ENCODE measurements at places on chromosomes 4 and X.

DNA sequence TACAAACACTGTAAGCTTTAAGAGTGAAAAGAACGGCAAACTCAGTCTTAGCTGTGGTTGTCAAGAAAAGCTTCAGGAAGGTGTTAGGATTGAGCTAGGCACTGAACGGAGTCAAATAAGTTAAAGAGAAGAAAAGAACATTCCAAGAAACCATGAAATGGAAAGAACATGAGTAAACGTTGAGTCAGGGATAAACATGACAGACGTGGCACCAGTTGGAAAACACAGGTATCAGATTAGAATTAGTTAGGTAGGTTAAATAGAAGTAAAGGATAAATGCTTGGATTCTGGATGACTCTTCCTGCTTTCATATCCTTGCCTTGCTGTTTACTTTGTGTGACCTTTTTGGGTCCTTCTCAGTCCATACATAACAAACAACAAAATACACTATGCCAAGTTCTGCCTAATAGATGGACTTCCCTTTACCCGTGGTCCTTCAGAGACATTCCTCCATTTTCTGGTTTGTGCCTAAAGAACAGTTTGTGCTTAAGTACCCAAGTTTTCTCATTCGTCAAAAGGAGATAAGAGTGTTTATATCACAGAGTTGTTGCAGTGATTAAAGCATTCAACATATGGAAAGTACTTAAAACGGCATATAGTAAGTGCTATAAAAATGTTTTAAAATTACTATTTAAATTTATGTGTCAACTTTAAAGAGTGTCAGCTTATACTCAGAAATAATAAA lies 446.9 kb downstream of the TMA16 start:
- DNase-seq, result no peak

DNA sequence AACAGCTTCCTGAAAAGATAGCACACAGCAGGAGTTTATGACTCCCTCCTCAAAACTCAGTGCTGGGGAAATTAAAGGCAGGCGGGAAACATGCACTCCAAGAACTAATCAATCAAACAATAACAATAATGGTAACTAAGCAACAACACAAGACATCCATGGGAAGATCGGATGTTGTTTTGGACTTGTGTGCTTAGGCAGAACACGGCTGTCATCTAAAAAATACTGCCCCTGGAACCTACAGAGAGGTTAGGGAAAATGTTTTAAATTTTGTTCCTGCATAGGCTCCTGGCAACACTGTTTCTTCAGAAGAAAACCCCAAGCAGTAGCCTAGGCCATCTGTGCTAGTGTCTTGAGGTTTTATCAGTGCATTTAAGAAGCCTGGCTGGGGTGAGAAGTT lies 1378.2 kb downstream of the STIM2 start:
- DNase-seq, result no peak

- no peak for DNase-seq
Measured at GRCh38 chr4:39470402-39470801, 11.5 kb downstream of the LIAS start.

DNA sequence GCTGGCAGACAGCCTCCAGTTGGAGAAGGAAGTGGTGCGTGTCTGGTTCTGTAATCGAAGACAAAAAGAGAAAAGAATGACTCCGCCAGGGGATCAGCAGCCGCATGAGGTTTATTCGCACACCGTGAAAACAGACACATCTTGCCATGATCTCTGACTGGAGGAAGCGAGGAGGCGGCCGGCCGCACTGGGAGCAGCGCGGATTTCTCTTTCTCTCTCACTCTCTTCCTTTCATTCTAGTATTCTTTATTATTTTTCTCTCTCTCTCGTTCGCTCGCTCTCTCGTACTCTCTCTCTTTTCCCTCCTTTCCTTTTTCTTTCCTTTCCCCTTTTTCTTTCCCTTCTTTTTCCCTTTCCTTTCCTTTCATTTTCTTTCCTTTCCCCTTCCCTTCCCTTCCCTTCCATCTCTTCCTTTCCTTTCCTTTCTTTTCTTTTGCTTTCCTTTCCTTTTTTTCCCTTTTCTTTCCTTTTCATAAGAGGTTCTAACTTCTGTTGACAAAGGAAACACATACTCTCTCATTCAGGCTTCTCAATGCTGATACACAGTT lies 1.2 kb downstream of the POU3F4 start:
- DNase-seq, result no peak

DNA sequence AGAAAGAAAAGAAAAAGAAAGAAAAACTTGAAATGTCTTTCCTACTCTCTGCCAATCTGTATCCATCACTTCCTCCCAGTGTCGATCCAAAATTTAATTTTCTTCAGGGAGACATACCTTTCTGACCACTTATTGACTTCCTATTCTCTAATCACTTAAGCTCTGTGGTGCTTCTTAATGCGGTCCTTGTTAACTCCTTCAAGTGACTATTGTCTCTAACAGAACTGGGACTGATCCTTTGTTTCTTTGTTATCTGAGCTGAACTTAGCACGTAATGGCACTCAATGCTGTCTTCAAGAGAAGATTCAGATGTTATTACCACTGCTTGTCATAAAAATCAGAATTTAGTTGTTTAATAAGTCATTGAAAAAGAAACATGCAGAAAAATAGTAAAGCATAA lies 31.2 kb downstream of the LARP7 start:
- no peak for DNase-seq

DNA sequence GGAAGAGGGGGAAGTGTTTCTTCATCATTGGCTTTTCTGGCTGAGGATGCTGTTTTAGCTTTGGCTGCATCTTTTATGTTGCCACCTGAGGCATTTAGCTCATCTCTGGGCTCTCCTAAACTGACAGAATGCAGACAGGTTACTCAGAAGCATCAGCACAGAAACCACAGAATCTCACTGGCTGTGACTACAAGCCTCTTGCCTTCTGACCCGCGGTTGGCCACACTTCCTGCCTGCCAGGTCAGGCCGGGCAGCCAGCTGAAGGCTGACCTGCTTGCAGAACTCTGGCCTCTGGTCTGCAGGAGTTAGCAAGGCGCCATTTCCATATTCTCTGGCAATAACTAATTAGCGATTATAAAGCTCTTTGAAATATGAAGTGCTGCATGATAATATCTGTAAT lies 366.5 kb downstream of the MID1IP1 start:
- DNase-seq, result no peak

GRCh38 chr4:1550122-1551070 lies 133.7 kb downstream of the FAM53A start:
- DNase-seq, result no peak

DNA sequence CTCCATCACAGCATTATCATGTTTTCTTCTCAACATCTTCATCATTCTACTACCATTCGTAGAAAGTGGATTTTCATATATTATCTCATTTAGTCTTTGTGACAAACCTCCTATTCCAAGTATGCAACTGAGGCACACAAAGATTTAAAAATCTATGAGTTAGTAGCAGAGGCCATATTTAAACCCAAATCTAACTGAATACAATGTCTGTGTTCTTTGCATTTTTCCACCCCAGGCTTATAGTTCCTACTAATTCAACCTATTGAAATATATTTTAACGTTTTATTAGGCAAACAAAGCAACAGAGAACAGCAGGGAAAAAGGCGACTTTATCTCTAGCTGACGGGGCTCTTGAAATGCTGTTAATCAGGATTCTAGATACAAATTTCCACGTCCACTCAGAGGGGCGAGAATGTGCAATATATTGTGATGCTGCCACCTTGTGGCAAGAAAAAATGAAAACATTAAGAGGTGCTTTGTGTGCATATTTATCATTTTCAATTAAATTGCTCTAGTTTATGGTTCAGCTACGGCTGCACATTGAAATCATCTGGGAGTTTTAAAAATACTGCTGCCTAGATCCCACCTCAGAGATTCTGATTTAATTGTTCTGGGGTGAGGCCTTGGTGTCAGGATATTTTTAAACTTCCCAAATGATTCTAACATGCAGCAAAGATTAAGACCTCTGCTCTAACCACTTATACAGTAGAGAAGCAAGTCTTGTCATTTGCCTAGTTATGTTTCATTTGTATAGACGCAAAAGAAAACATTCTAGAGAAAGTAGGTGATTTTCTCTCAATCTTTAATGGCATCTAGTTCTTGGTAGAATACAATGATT lies 315.9 kb downstream of the MAPK10 start:
- no peak for DNase-seq

GRCh38 chrX:53990171-53990570 lies 54.1 kb downstream of the PHF8 start:
- no peak for DNase-seq

GRCh38 chrX:16770970-16771482 lies 15.2 kb upstream of the TXLNG start:
- no peak for DNase-seq

GRCh38 chr4:83358410-83358809 lies 23.8 kb upstream of the HPSE start:
- DNase-seq, result no peak

DNA sequence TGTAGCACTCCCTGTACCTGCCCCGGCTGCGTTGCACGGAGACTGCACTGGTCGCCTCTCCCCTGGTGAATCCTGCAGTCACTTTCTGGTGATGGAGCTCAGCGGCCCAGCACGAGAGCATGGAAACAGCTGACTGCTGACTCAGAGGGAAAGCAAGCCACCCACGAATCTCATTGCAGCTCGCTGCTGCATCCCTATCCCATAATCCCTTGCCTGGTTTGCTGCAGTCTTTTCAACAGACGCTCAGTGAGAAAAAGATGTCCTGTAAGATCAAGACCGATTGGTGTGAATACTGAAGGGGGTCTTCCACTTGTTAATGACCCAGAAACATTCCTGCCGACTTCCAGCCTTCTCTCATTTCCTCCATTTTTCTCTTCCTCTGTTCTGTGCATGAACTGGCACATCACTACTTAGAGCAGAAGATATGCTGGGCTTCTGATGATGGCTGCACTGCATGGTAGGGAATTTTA lies 52.9 kb downstream of the TRIM2 start:
- DNase-seq, result no peak

DNA sequence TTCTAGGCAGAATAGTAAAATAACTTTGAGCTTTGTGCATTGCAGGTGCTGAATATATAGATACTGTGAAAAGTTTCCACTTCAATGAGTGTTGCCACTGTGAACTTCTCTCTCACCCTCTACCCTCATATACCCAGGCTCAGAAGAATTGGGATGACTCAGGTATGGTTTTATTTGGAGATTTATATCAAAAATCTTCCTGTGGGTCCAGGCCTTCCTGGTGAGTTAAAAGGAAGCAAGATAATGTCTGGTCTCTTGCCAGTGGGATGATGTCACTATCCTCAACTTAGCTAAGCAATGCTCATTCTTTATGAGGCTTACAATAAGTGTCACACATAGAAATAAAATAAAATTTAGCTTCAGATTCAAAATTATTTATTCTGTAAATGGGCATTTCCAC lies 153.3 kb upstream of the TENT5D start:
- no peak for DNase-seq

- DNase-seq, result no peak
Measured at GRCh38 chrX:64805683-64806082, 170.6 kb downstream of the ZC4H2 start.

DNA sequence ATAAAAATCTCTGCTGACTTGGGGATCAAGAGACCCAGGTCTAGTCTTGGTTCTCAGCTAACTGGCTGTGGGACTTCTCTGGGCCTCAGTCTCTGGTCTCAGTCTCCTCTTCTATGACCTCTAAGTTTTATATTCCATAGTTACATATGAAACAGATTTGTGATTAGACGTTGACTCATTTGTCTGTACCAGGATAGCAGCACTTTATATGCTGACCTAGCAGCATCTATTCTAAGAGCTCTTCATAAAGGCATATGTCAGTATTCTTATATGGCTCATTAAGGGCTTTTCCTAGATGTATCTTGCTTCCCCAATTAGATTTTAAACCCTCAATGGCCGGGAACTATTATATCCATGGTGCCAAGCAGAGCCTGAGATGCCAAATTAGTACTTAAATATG lies 12.7 kb downstream of the GRPR start:
- no peak for DNase-seq

GRCh38 chr4:152936446-152937335 lies 568 bp downstream of the FHDC1 start:
- DNase-seq, result no peak

- DNase-seq, result no peak
Measured at GRCh38 chr4:176874721-176875445, 82.2 kb upstream of the VEGFC start.

GRCh38 chrX:145549496-145549895 lies 268.1 kb upstream of the SLITRK2 start:
- no peak for DNase-seq

DNA sequence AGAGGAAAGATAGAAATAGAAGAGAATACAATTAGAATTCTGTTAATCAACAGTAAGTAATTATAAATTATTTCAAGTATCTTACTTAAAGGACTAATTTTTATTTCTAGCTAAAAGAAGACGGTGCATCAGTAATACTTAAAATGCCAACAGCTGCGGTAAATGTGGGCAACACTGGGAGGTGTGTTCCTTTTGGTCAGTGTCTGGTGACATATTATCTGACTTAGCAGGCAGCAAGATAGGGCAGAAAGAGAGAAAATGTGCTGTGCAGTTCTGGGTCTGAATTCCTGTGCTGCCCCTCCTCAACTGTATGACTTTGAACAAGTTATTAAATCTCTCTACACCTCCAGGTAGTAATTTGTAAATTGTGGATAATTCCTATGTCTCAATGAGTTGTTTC lies 120.6 kb downstream of the ZNF827 start:
- no peak for DNase-seq

DNA sequence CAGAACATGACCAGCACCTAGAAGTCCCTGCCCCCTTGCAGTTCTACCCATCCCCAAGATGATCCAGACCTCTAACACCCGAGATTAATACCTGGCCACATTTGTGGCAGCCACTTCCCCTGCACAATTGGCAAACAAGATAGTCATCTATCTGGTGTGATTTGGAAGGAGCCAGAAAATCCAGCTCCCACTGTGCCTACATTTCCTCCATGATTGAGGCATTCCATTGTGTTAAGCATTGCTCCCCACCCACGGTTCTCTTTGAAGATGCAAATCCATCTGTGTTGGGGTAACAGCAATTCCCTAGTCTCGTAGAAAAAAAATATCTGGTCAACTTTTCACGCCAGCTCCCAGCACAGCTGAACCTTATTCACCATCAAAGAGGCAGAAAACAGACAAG lies 405.0 kb downstream of the BCOR start:
- no peak for DNase-seq

DNA sequence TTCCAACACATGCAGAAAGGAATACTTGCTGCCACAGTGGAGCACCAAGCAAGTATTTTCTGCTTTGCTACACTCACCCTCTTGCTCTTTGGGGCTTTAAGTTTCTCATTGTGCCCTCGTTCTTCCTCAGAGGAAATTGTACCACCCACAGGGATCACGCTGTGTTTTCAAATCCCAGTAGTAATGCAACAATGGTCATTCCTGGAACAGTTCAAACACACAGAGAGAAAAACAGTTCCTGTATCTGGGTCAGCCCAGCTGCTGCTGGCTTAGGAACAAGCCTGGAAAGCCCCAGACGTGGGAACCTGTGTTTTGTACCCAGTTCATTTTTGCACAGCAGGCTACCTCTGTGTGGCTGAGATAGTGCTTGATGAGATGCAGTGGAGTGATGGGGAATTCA lies 907.8 kb downstream of the STPG2 start:
- DNase-seq, result no peak
